ENCODE measurements at places on chromosomes 2 and 18.

- DNase-seq: no peak
These were observed 85.6 kb downstream of the SMIM21 start for GRCh38 chr18:75341897-75342296.

- no peak for DNase-seq
These were observed 37.1 kb downstream of the MAP4K4 start for GRCh38 chr2:101734505-101735165.

DNA sequence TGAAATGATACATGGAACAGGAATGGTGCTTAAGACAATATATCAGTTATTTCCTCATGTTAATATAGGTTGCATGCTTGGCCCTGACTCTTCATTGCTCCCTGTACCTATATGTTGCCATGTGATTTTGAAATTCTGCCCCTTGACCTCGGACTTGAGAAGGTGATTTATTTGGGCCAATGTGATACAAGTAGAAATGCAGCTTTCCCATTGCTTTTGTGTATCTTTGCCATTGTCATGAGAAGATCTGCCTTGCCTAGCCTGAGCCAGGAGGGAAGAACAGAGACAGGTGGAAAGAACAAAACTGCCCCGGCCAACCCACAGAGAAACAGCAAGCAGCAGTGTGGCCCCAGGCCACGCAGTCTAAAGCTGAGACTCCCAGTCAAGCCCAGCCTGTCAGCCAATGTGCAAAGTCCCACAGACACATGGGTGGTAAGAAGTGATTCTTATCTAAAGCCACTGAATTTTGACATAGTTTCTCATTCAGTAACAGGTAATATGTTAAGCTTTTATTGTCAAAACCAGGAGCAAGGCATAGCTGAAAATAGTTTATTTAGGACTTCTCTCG is 245.7 kb upstream of the RND3 start:
- DNase-seq: no peak

DNA sequence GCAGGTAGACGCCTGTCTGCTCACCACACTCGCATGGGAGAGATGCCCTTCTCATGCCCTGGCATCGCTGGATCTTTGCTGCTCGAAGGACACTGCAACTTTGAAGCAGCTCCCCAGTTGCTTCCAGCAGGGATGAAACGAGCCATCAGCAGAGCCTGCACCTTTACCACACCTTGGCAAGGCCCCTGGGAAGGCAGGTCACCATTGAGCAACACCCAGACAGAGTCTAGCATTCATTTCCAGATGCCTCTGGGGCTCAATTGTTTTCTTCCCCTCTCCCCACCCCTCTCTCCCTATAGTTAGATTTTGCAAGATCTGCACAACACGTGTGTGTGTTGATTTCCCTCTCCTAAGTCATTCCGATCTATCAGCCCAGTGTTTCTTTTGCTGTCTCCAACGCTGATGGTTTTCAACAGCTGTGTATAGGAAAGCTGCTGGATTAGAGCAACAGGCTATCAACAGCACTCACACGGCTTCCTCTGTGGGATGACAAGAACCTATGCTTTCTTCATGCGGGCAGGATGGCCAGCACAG is 25.6 kb upstream of the INHBB start:
- peak; percentile 41 for DNase-seq

GRCh38 chr2:65232636-65233035 is 5.0 kb downstream of the ACTR2 start:
- DNase-seq: peak; percentile 54

- DNase-seq: no peak
These were observed 163.3 kb upstream of the CDH7 start for GRCh38 chr18:65587491-65587890.

DNA sequence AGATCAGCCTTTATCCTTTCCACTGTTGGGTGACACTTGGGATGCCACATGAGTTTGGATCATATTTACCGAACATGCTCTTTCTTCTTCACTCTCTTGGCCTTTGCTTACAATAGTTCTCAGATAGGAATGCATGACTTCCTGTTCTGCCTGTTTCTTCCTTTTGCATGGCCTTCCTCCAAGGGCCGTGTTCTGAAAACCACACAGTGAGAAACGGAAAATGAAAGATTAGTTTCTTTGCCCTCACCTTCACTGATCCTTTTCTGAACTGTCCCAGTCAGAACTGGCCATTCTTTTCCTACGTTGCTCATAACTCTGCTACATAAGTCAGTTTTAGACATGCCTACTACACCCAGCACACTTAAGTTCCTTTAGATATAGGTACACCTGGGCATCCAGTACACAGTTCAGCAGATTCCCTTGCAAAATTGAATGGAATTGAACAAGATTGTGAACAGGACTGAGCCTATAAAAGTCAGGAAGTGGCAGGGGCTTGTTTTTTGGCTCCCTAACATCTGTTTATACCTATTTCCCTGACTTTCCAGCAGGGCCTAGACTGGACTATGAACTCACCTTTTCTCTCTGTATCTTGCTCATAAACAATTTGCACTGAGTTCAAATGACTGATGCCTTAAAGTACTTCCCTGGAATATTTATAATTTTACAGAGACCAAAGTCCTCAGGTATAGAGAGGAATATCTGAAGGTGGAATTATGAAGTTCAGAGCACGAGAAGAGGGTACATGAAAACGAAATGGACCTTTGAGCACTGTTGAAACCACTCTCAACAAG is 186.4 kb upstream of the ST6GAL2 start:
- DNase-seq: peak; percentile 34

GRCh38 chr18:75754433-75754832 is 326.9 kb upstream of the SMIM21 start:
- no peak for DNase-seq

- no peak for DNase-seq
These were observed 398.7 kb downstream of the DSEL start for GRCh38 chr18:67117804-67118203.

DNA sequence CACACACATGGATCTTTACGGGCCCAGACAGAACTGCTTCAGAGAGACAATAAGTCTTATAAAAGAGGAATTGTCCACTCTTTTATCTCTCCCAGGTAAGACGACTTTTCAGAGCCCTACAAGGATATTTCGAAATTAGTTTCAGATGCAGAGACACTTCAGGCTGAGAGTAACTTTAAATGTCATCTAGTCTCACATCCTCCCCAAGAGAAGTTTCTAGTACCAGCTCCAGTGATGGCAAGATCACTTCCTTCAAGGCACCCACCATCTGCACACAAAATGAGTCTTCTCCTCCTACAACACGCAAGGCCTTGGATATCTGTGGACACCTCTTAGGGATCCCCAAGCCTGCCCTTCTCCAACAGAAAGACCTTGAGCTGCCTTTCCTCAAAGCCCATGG is 39.0 kb upstream of the KLHL29 start:
- DNase-seq: no peak

DNA sequence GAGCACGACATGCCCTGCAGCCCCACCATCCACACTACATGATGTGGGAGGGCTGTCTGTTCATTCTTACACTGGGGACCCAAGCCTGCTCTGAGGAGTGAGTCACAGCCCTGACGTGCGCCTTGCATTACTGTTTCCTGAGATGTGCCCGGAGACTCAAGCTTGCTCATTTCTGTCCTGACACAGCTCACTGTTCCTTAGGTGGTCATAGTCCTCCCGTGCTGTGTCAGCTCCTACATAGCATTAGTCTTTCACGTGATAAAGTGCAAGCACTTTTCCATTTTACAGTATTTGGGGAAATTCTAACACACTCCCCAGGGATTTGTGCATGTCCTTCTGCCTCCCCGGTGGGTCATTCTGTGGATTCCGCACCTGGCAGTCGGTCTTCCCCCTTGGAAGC is 46.2 kb upstream of the TRIM43B start:
- DNase-seq: no peak

- DNase-seq: no peak
These were observed 589.0 kb downstream of the ZEB2 start for GRCh38 chr2:143930891-143931290.

GRCh38 chr2:104975851-104976250 is 62.0 kb upstream of the MRPS9 start:
- DNase-seq: peak; percentile 9

DNA sequence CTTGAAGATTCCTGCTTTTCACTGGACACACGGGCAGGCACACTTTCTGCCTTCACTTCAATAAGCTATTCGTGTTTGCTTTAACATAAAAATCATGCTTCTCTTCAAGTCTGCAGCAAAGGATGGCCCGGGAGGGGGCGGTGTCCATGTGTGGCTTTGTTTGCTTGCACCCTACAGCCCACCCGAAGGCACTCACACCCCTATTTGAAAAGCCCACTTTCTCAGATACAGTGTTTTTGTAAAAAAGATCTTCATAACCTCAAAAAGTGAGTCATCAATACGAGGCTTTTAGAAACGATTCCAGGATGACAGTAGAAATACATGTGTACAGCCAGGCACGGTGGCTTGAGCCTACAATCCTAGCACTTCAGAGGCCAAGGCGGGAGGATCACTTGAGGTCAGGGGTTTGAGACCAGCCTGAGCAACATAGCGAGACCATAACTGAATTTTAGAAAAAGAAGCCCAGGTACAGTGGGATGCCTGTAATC is 36.5 kb upstream of the HPCAL1 start:
- no peak for DNase-seq

DNA sequence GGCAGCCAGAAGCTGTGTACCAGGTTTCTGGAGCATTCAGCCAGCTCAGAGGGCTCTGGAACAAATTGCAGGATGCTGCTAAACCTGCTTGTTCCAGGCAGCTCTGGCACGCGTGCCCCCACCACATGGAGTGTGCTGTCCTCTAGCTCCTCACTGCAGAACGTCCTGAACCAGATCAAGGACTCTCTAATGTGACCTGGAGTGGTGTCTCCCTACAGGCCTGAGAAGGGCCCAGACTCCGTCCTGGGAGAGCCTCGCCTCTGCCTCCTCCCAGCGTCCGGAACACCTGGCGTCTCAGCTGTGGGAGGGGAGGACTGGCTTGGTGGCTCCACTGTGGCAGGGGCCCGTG is 115.6 kb upstream of the GPC1 start:
- DNase-seq: no peak

GRCh38 chr18:9444549-9444948 is 30.8 kb upstream of the RALBP1 start:
- DNase-seq: no peak

- DNase-seq: no peak
These were observed 54.9 kb downstream of the EDAR start for GRCh38 chr2:108934151-108934550.
